ENCODE measurements at places on chromosomes 1 and 21.
A peak's percentile ranks its signal among the peaks of the same experiment; 100 is the strongest.

- no peak for DNase-seq
These were observed 59.6 kb downstream of the MEGF6 start for GRCh38 chr1:3551711-3552110.

DNA sequence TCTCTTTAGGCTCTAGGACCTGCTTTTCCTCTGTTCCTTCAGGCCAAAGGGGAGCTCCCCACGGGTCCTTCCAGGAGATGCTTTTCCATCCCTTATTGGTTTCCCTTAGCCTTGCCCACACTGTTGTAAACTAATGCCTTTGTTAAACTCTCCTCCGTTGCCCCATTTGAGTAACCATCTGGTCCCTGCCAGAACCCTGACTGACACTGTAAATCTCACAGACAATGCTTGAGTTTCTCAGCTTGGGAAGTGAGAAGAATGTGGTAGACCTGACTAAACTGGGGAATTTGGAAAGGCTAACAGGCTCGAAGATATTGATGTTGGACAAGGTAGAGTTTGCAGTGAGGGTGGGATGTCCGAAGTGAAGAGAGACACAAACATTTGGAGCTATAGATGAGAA lies 11.4 kb downstream of the AKNAD1 start:
- no peak for DNase-seq

- no peak for DNase-seq
These were observed 50.0 kb upstream of the COL18A1 start for GRCh38 chr21:45354970-45355369.

GRCh38 chr1:6646499-6647148 lies 22.0 kb downstream of the THAP3 start:
- DNase-seq: peak; percentile 38

DNA sequence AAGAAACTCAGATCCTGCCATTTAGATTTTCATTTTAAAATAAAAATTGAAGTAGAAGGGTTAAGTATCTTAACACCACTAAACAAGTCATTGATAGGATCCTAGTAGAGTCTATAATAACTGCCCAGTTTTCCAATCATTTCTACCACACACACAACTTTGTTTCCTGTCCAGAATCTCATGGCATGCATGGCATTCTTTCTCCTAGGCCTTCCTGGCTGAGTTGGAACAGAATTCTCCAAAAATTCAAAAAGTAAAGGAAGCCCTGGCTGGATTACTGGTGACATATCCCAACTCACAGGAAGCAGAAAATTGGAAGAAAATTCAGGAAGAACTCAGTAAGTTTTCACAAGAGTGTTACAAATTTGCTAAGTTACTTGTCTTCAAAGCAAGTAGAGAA lies 111.4 kb upstream of the BMP8A start:
- no peak for DNase-seq

DNA sequence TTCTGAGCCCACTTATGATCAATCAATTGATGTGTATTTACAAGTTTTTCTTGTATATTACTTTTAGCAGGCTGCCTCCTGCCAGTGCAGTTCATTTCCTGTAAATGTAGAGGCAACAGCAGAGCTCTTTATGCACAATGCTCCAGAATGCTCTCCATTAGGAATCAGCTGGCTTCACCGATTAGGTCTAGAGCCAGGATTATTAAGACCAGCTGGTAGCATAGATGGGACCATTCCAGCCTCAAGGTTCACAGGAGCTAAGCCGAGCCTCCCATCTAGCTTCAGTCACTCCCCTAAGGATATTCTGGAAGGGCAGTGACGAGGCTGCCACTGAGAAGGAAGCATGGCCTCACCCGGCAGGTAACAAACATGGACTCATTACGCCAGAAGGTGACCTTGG lies 36.8 kb downstream of the DHRS3 start:
- no peak for DNase-seq

GRCh38 chr1:230760360-230760827 lies 13.2 kb downstream of the CAPN9 start:
- peak; percentile 39 for DNase-seq
